ENCODE measurements at places on chromosomes 7 and 10. TPM values are rescaled to one million over a fixed set of nuclear protein-coding genes. Genes with fewer than 3 reads are reported as not detected.

The ADAM8 gene
- total RNA-seq: 2.2 TPM

The TMUB1 gene
- total RNA-seq: 58.8 TPM

The INA gene
- 18.1 TPM for total RNA-seq

The HMX3 gene
- total RNA-seq: 0.08 TPM

The LRIT2 gene
- total RNA-seq: not detected

The PRKCQ gene
- 4.1 TPM for total RNA-seq

The WDFY4 gene
- 0.07 TPM for total RNA-seq

The SPDYE16 gene
- total RNA-seq: 0.10 TPM
